ENCODE measurements at places on chromosomes 12 and 14.

DNA sequence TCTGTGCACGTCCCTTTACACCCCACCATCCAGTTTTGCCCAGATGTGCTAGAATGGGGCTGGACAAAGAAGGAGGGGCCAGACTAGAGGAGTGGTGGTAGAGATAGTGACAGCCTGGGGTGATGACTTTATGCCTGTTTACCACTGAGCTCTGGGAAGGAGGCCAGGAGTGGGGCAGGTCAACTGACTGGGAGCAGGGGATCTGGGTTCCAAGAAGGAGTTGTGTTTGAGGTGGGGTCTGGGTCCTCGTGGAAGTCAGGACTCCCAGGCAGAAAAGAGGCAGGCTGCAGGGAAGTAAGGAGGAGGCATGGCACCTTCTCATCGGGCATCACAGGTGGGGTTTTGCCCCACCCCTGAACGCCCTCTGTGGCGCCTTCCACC is 315 bp downstream of the LTB4R2 start:
- no peak for DNase-seq

DNA sequence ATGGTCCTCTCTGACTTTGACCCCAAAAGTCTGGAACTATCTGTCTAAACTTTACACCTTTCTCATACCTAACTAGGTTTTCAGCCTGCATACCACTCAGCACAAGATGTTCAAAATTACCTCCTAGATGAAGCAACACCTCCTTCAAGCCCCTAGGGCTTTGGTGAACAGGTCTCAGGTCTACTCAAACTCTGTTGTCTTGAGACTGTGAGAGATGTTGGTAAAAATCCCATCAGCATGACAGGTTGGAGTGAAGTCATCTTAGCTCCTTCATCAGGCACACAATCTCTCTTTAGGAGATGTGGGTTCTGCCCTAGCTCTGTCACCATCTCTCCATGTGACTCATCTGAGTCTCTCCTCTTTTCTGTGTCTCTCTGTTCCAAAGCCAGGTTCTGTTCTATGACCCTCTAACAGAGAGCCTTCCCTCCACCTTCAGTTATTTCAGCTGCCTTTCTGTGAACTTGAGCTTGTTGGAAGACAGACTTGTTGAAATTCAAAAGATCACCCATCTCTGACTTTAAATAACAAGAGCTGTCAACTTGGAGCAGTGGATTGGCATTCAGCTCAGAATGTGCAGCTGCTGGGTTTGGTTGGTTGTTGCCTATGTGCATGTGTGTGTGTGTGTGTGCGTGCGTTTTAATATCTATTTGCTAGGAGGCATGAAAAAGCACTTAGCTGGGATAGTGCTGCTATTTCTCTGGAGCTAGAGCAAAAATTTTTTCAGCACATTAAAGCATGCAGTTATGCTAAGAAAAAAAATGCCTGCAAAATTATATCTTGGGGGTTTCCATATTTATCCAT is 130.7 kb downstream of the CRACR2A start:
- DNase-seq: no peak

DNA sequence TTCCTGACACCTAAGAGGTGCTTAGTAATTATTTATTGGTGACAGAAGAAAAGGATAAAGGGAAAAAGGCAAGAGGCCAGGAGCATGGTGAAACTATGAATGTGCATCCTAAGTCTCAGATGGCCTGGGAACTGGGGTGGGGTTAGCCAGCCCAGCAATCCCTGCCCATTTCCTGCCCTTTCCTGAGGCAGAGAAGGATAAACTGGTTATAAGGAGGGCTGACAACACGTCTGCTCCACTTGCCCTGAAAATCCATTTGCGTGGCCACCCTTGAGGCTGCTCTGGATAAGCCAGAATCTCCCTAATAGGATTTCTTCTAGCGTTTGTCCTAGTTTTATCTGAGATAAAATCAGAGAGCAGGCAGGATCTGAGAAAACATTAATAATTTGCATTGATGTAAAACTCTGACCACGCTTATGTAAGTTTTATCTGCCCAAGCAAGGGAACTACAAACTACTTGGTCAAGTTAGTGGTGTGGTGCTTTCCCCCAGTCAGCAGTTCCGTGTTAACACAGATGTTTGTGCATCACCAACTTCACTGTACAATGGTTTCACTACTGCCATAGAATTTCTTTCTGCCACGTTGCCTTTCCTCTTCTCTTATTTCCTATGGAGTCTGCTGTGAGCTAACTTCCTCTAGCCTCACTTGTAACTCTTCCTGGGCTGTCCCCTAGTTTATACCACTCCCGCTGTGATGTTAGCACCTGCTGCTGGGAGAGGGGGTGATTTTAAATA is 392.7 kb downstream of the RPS29 start:
- DNase-seq: no peak

- peak; percentile 68 for DNase-seq
Observed at GRCh38 chr12:73421832-73422231, 1115.8 kb upstream of the ATXN7L3B start.
